ENCODE measurements at places on chromosomes 12 and 14. TPM values are rescaled to one million over a fixed set of nuclear protein-coding genes. Genes with fewer than 3 reads are reported as not detected.

TMPRSS12 gene
- total RNA-seq = not detected

DENND5B gene
- 6.7 TPM for total RNA-seq

OASL gene
- total RNA-seq = 0.57 TPM

PLEKHG7 gene
- total RNA-seq = not detected

PGAM5 gene
- total RNA-seq = 29.0 TPM

PTPRO gene
- total RNA-seq = 1.3 TPM

Data from smooth muscle cell of bladder (primary cell).